Esophagus squamous epithelium (tissue), 5 donors: ENCODE measurements at places on chromosomes 16 and 17.

- DNase-seq = no peak
These were observed 36.9 kb upstream of the CRISPLD2 start for GRCh38 chr16:84782846-84783245.

GRCh38 chr17:56834380-56835263 is 671 bp downstream of the DGKE start:
- no peak for DNase-seq

- DNase-seq = no peak
These were observed 16.4 kb downstream of the FOXL1 start for GRCh38 chr16:86594721-86595120.

GRCh38 chr16:67429799-67430503 is 970 bp upstream of the HSD11B2 start:
- no peak for DNase-seq

DNA sequence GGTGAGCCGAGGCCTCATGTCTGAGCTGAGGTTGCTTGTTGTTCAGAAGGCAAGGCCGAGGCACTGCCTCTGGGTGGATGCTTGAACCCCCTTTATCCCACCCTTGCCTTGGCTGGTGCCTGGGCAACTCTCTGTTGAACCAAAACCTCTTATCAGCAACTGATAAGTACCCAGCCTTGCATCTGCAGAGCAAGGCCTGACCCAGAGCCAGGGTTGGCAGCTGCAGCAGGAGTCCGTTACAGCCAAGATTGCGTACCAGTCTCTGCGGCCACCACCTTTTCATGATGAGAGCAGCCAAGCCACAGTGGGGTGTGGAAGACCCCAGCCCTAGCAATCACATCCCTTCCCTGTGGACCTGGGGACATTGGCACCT is 118.3 kb downstream of the RAB11FIP4 start:
- no peak for DNase-seq

DNA sequence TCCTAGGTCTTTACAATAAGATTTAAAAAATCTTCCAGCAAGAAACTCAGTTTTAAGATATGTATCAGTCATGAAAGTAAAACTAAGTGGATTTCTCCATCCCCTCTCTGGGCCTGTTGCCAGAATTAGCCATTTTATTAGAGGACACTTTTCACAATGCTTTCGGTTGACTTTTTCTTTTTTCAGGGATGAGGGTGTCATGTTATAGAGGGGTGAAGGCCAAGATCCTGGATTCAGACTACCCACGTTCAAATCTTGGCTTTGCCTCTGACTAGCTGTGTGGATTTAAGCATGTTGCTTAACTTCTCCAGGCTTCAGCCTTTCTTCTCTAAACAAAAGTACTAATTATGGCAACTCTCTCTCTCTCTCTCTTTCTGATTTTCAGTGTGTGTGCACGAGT is 111.7 kb upstream of the COX10 start:
- DNase-seq = no peak

DNA sequence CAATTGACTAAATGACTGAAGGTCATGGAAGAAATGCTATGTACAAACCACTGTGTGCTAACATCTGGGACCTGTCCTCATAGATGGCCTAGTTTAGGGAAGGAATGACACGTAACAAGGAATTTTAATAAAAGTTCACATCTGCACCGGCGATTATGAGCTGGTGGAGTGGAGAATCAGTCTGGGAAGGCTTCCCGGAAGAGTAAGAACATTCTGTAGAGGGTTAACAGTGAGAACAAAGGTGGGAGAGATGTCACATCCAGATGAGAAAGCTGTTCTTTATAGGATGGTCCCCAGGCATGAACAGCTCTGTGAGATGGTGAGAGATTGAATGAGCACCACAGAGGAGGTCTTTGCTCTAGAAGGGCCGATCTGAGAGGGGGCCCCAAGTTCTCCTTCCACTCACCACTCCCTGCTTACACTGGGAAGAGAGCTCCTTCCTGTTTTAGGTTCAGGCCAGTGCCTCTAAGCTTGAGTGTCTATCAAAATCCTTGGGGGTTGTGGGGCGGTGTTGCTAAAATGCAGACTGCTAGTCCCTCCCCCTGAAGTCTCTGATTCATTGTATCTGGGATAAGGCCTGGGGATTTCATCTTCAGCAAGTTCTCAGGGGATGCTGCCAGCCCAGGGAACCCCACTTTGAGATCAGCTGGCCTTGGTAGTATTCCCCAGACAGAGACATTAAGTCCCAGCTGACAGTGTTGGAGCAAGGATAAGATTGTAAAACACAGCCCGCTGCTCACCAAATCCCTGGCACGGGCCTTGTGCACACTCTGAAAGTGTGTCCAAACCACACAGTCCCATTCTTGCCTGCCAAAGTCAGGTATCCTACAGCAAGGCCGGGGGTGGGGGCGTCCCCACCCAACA is 294.7 kb upstream of the MAF start:
- no peak for DNase-seq

DNA sequence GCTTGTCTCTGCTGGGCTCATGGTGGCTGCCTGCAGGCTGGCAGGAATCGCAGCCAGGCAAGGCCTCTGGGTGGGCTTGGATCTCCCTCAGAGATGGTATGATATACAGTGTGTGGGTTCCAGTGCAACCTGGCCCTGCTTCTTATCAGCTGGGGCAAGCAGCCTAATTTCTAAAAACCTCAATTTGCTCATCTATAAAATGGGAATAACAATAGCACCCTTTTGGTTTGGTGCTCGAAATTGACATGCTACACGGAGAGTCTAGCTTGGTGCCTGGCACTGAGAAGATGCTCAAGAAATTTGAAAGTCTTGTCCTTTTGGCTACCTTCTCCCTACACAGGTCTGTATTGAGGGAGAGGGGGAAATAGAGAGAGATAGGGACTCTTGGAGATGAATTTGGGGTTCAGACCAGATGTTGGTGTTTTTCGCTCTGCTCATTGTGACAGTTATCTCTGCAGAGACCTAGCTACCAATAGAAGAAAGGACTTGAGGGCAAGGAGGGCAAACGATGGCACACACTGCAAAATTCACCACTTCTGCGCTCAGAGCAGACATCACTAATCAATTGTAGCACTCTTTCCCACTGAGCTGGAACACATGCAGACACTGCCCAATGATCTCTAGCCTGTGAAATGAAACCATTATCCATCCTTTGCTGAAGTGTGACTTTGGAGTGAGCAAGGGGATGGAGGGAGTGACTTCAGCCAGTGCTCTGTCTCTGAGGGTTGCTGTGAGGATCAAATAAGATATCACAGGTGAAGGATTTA is 15.6 kb downstream of the BEAN1 start:
- DNase-seq = no peak

DNA sequence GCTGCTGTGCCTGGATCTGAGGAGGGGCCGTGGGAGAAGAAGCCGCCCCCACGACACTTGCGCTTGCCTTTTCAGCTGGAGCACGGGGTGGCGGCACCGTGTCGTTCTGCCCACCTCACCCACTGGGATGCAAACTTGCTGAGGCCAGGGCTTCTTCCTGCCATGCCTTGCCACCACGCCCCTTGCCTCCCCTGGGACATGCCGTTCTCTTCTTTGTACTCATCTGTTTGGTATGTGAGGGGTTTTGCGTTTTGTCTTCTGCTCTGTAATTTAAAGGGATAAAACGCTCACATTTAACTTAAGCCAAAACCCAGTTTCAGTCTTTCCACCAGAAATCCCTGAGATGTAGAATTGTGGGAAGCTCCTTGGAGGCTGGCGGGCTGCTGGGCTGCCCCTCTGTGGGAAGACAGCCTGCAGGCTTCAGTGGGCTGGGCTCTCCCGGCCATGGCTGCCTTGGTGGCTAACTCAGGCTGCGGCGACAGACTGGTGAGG is 180.2 kb downstream of the RPTOR start:
- DNase-seq = no peak

- DNase-seq = no peak
These were observed 79.3 kb downstream of the PRKCB start for GRCh38 chr16:23914946-23915530.

DNA sequence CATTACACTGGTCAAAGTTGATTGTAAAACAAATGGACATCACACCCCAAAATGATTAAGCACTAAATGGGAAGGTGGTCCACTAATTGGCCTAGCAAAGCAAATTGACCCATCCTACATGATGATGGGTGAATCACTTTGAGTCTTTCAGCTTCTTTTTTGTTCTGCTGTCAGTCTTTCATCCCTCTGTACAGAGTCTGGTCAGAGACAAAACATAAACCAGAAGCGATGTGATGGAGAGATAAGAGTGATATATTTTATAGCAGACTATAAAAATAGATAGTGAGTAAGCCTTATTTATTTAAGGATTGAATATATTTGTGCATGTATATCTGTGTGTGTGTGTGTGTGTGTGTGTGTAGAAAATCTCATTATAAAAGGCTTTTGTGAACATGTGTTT is 618.4 kb upstream of the SOX9 start:
- DNase-seq = no peak

- DNase-seq = no peak
These were observed 9.9 kb downstream of the HEXIM2 start for GRCh38 chr17:45171338-45172231.

DNA sequence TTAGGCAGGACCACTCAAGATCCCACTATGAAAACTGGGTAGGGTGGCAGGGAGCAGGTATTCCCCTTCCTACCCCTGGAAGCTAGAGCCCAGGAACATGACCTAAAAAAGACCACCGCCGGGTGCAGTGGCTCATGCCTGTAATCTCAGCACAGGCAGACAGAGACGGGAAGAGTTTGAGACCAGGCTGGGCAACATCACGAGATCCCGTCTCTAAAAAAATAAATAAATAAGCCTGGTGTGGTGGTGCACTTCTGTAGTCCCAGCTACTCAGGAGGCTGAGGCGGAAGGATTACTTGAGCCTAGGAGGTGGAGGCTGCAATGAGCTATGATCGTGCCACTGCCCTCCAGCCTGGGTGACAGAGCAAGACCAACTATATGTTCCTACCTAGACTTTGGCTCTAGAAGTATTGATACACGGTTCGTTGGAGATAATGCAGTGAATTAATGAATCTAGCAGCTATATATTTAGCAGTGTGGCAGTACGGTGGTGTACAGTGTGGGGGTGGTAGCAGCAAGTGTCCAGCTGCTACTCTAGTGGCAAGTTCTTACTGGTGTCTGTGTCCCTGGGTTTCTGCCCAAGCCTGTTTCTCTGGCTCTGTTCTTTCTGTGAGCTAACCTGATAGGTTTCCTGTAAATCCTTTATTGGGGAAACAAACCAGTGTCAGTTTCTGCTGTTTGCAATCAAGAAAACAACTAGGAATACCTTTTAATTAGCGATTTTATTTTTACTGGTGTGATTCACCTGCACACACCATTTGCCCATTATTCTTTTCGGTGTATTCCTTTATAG is 3.3 kb upstream of the USP31 start:
- no peak for DNase-seq

- DNase-seq = no peak
These were observed 142.6 kb upstream of the CRHR1 start for GRCh38 chr17:45641541-45641940.

GRCh38 chr16:86664522-86665318 is 86.4 kb downstream of the FOXL1 start:
- DNase-seq = no peak

DNA sequence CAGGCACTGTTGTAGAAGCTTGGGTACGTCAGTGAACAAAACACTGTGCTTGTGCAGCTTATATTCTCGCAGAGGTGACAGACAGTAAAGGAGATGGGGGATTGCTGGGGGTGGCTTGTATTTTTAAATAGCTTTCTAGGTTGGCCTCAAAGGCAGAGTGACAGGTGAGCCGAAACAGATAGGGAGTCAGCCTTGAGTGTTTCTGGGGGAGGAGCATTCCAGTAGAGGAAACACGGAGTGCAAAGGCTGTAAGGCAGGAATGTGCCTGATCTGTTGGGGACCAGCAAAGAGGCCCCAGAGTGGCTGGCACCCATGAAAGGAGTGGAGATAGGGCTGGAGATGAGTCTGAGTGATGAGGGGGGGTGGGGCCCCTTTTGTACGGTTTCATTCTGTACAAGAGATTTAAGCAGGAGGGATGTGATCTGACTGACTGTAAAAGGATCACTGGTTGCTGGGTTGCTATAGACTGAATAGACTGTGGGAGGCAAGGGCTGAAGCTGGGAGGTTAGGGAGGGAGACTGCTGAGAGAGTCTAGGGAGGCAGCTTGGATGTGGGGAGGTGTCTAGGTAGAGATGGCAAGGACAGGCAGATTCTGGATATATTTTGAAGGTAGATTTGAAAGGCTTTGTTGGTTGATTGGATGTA is 15.2 kb downstream of the NUP93 start:
- no peak for DNase-seq

DNA sequence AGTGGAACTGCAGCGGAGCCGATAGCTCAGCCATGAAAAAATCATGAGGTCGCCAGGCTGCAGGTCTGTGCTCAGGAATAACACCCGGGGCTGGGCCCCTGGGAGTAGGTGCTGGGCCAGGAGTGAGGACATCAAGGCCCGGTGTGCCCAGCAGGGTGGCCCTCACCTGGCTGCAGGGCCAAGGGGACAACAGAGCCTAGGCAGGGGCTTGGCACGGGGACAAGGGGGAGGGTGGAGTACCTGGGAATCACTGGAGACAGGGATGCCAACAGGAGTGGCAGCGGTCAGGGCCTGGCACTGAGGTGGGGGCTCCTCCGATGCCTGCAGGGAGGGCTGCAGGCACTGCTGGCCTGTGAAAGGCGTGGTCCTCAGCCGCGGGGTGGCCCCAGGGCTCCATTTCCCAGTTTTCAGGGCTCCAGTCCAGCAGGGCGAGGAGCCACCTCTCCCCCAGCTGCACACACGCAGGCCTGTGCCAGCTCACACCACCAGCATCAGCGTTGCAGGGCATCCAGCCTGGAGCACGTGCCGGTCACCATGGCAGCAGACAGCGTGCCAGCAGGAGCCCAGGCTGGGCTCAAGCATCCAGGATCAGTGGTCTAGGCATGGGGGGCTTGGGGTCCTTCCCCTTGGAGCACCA is 4.7 kb upstream of the FSCN2 start:
- no peak for DNase-seq

DNA sequence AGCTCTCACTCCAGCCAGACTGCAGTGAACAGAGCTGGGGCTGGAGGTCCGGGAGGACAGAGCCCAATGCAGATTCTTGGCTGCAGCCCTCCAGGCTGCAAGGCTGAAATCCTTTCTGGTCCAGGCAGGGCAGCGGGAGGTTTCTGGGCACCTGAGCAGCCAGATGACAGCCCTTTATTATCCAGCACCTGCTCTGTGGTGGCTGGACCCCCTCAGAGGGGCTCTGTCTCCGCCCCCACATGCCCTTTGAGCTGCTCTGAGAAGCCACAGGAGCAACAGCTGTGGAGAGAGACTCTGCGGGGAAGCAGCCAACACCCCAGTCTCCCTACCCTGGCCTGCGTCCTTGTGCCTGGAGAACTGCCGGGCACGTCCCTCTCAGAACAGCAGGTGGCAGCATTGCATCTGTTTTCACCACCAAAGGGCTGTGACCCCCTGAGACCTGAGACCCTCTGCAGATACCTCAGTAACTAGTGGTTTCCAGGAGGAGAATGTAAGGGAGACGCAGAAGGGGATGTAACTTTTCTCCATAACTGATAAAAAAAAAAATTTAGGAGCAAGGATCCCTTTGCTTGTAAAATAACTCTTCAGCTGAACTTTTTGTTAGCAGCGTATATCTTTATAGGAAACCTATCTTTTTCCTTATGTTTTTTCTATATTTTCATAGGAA is 3.7 kb upstream of the CNP start:
- DNase-seq = no peak

DNA sequence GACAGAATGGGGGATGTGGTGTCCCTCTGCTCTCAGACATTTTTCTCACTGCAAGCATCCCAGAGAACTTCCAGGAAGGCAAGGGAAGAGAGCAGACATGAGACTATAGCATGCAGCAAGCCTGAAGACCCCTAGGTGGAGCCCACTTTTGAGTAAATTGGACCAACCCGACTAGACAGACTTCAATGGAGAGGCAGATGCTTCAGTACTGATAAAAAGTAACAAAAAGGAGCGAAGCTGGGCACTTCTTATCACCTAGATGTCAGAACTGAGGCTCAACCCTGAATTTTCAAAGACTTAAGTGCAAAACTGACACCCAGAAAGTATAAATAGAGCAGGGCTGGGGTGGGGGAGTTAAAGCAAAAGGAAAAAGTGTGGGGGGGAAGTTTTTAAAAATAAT is 130.8 kb downstream of the PMP22 start:
- DNase-seq = no peak
